ENCODE measurements at places on chromosomes 2 and 18.

DNA sequence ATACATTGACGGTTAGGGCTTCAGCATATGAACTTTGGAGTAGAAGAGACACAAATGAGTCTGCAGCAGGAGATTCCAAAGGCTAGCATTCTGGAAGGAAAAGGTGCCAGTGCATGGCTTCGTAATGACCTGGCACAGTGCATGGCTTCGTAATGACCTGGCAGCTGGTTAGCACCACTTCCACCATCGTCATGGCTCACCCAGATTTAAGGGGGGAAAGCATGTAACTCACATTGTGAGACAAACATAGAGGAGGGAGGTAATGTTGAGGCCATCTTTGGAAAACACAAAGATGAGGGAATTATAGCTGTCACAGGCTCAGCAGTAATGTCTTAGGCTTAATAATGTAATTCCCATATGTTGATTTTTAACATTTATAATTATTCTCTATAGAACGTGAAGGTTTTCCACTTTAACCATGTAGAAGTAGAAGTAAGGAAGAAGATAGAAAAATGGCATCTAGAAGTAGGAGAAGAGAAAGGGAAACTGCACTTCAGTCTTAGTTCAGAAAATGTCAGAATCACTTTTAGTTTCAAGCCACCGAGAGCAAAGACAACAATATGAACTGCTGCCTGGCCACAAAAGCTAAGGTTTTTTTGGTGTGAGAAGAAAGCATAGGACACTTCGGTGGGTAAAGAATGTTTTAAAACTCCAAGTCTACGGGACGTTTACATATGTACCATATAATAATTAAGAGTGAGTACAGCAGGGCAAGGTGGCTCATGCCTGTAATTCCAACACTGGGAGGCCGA, 6.8 kb upstream of the STK25 start:
- DNase-seq = no peak

DNA sequence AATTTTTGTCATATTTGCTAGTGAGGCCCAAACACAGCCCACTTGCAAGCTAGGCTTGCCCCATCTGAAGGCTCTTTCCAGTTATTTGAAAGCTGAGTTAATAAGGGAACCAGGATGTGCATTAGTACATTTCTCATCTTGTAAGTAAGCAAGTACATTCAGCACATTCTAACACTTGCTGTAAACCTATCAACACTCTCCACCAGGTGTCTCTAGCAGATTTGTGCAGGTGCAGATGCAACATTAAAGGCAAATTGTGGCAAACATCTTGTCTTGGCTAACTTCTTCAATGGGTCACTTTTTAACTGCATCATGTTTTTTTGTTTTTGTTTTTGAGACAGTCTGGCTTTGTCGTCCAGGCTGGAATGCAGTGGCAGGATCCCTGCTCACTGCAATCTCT, 25.3 kb upstream of the MFSD6 start:
- DNase-seq = no peak

GRCh38 chr2:238378230-238379095, 48.3 kb upstream of the ASB1 start:
- DNase-seq = no peak

GRCh38 chr2:40281021-40281940, 170.6 kb downstream of the SLC8A1 start:
- DNase-seq = no peak

- no peak for DNase-seq
Measured at GRCh38 chr2:186891185-186891621, 42.2 kb upstream of the ZSWIM2 start.

- DNase-seq = no peak
Measured at GRCh38 chr2:14220101-14220500, 412.4 kb upstream of the LRATD1 start.

DNA sequence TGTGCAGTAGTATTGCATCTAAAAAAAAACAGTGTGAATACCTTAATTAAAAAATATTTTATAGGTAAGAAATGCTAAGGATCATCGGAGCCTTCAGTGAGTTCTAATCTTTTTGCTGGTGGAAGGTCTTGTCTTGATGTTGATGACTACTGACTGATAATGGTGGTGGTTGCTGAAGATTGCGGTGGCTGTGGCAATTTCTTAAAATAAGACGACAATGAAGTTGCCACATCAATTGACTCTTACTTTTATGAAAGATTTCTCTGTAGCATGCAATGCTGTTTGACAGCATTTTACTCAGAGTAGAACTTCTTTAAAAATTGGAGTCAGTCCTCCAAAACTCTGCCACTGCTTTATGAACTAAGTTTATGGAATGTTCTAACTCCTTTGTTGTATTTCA, 36.2 kb downstream of the GLS start:
- DNase-seq = no peak

DNA sequence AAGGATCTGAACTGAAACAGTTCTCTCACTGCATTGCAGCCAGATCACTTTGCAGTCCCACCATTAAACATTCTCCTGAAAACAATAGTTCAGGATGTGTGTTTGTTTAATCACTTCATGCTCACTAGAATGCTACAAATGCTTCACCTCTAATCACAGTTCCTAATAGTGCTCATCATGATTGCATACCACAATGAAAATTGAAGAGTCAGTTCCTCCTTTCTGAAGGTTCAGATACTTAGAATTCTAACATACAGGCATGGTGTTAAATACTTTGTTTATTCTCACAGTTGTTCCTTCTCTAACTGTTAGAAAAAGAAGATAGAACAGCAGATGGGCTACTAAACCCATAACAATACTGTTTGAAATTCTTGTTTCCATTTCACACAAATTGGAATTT, 622.3 kb upstream of the ACVR2A start:
- DNase-seq = no peak

GRCh38 chr18:10476338-10476791, 21.9 kb downstream of the APCDD1 start:
- no peak for DNase-seq

Data from hypothalamus (tissue), 51 donors.